Tibial nerve (tissue), 4 donors: ENCODE measurements at places on chromosomes 5 and 9. TPM values are rescaled to one million over a fixed set of nuclear protein-coding genes. Genes with fewer than 3 reads are reported as not detected.

DNA sequence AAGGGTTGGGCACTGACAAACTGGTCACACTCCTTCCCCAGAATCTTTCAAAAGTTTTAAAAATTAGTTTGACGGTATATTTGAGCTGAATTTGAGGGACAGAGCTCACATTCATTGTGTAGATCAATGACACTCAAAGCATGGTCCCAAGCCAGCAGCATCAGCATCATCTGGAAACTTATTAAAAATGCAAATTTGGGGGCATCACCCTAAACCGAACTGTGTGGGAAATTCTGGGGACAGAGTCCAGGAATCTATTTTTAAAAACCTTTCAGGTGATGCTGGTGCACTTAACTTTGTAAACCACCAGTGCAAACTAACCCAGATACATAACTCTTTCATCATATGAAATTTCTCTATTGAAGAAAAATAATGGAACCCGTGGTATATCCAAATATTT lies 58.1 kb upstream of the MTAP start:
- no peak for DNase-seq

DNA sequence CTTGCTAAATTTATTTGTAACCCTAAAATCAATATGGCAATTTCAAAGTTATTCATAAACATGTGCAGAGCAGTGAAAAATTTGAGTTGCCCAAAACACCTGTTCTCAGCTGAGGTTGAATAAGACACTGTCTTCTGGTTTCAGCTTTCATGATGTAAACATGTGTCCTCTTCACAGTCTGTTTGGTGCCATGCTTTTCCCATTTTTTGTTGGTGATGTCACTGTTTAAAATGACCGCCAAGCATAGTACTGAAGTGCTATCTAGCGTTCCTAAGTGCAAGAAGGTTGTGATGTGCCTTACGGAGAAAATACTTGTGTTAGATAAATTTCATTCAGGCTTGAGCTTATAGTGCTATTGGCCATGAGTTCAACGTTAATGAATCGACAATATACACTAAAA lies 580.8 kb downstream of the ACTL7B start:
- DNase-seq = no peak

DNA sequence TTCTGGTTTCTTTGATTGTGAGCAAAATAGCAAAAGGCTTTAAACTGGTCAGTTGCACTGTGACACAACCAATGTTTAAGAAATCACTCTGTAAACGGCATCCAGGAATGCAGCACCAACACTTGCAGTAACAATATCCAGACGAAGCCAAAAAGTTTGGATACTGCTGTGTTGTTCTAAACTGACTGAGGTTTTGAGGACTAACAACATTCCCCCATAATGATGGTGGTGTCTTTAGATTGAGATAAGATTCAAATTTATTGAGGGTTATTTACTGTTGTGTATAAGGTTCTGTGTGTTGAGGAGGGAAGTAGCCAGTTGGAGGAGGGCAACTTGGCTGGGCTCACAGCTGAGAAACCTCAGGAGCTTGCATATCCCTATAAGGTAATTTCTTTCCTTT lies 353.6 kb downstream of the BNC2 start:
- no peak for DNase-seq

GRCh38 chr5:96067894-96068614 lies 106.4 kb upstream of the ELL2 start:
- DNase-seq = no peak

GRCh38 chr9:85430659-85431338 lies 311.0 kb downstream of the AGTPBP1 start:
- no peak for DNase-seq

DNA sequence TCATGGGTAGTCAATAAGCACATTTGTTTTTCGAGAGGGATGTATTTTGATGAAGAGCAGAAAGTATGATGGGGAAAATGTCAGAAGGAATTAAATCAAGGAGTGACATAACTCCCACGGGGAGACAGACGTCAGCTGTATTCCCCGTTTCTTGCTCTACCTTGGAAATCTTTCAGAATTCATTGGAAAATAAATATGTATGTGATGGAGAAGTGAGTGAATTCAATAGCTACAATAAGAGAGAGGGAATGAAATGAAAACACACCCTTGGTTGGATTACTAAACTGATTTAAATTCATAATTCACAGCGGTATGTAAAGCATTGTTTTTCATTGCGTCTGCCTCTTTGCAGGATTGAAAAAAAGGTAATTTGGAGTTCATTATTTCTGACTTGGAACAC lies 209.7 kb upstream of the KLF4 start:
- DNase-seq = no peak

GRCh38 chr5:36026706-36027465 lies 35.7 kb upstream of the UGT3A1 start:
- no peak for DNase-seq

Gene FOXE1
- total RNA-seq = not detected

Gene RANBP17
- total RNA-seq = 10.8 TPM

Gene CSF1R
- 35.4 TPM for total RNA-seq

Gene RGMB
- total RNA-seq = 36.9 TPM
